ENCODE measurements at places on chromosomes 3 and 15. TPM values are rescaled to one million over a fixed set of nuclear protein-coding genes. Genes with fewer than 3 reads are reported as not detected.

DNA sequence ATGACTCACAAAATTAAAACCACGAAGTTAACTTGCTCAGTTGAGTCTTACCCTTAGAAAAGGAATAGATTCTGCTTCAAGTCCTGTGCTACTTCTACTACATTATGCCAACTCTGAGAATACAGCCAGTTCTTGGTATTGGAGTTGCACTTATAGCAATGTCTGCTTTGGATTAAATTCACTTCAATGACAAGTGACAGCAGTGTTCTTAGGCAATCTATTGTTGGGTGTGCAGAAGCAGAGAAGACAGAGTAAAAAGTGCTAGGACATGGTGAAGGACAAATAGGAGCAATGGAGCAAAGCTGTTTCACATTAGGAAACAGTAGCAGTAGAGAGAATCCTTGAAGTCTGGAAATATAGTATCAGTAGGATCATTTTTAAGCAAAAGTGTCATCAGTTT is 713.1 kb downstream of the SI start:
- H3K27me3 ChIP-seq, result no peaks in the 10 kb centered on the region
- DNase-seq, result no peak
- no peak overlapping the region for H3K27ac ChIP-seq
- no peaks in the 10 kb centered on the region for H3K4me1 ChIP-seq

DNA sequence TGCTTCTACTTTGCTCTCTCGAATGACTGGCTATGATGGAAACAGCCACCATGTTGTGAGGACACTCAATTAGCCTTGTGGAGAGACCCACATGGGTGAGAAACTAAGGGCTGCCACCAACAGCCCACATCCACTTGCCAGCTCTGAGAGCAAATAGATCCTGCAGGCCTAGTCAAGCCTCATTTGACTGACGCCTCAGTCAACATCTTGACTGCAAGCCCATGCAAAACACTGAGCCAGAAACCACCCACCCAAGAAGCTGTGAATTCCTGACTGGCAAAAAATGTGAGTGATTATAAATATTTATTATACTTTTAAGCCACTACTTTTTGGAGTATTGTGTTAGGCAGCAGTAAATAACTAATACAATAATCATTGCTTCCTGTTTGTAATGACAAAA is 58.4 kb downstream of the NOX5 start:
- no peaks in the 10 kb centered on the region for H3K27me3 ChIP-seq
- no peak overlapping the region for H3K4me3 ChIP-seq
- no peaks in the 10 kb centered on the region for H3K36me3 ChIP-seq
- DNase-seq, result no peak

GRCh38 chr15:69087366-69087976 is 73.0 kb upstream of the GLCE start:
- no peaks in the 10 kb centered on the region for H3K27me3 ChIP-seq
- H3K4me3 ChIP-seq, result no peak overlapping the region
- H3K4me1 ChIP-seq, result peaks cover 5% of the 10 kb centered on the region

DNA sequence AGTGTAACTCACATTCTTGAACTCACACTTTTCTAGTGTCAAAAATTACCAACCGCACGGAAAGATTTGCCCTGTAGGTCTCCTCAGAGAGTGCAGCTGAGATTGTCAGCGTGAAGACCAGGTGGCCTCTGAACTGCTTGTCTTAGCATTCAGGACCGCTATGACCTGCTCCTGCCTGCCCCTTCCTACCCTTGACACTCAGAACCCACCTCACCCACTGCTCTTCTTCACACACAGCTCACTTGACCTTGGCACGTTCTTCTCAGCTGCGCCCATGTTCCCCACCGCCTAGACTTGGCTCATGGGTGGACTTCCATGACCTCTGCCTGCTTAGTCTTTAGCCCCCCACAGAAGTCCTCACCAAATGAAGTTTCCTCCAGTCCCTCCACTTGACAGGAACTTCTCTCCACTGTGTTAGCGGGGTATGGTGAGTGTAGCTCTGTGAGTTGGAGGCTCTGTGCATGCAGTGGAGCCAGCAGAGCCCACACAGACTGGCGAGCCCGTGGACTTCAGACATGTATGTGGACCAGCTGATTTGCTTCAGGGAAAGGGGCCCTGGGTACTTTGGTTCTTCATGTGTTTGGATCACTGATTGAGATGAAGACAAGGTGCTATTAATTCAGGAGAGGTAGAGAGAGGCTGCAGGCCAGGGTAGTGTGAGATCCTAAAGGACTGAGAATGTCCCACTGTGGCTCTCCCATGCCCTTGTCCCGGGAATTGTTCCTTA is 221.3 kb downstream of the OPA1 start:
- H3K27me3 ChIP-seq, result no peaks in the 10 kb centered on the region
- H3K27ac ChIP-seq, result no peak overlapping the region
- no peak overlapping the region for H3K4me3 ChIP-seq
- H3K4me1 ChIP-seq, result no peaks in the 10 kb centered on the region

The ZNF502 gene
- total RNA-seq, result 9.5 TPM

The NAALADL2 gene
- 12.0 TPM for total RNA-seq

- no peak overlapping the region for H3K27ac ChIP-seq
- no peaks in the 10 kb centered on the region for H3K27me3 ChIP-seq
- H3K4me3 ChIP-seq, result no peak overlapping the region
- no peak for DNase-seq
Observed at GRCh38 chr3:112767177-112767576, 79.5 kb downstream of the CD200R1L start.

DNA sequence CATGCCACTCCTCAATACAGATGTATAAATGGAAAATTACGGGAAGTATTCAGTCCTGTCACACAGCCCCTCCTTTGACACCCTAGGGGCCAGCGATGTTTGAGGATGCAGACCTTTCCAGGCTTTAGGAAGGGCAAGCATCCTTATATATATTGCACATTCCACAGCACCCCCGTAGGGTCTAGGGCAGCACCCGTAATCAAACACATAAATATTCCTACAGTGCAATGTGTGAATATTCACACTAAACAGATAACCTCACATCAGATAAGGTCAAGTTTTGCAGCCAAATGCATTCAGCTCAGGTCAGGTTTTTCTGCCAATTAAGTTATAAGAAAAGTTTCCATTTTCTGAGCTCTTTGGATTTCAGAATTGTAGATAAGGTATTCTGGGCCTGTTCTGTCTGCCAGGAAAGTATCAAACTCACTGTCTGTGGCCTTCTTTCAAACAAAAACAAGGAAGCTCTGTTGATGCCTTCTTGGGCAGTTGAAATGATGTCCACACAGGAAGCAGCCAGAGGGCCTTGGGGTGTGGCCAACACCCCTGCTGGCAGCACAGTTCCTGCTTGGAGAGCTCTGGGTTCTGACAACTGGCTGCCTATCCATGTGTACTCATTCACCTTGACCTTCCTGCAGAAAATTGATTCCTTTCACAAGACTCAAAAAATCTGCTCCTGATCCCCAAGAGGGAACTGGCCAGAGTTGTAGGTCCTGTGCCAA is 427.0 kb downstream of the NTRK3 start:
- no peak overlapping the region for H3K27ac ChIP-seq
- no peak overlapping the region for H3K4me3 ChIP-seq
- no peaks in the 10 kb centered on the region for H3K4me1 ChIP-seq
- H3K36me3 ChIP-seq, result no peaks in the 10 kb centered on the region
- DNase-seq, result peak; percentile 62

The TRH gene
- total RNA-seq, result not detected

The ITIH4 gene
- total RNA-seq, result 5.6 TPM

The GOLGA8B gene
- total RNA-seq, result 94.4 TPM

The RNU5B-1 gene
- not detected for total RNA-seq

The TRPC1 gene
- total RNA-seq, result 13.0 TPM

GRCh38 chr3:133595341-133595740 is 21.9 kb downstream of the CDV3 start:
- H3K27ac ChIP-seq, result no peak overlapping the region
- no peaks in the 10 kb centered on the region for H3K27me3 ChIP-seq
- no peak overlapping the region for H3K4me3 ChIP-seq
- no peaks in the 10 kb centered on the region for H3K36me3 ChIP-seq
- H3K4me1 ChIP-seq, result no peaks in the 10 kb centered on the region

DNA sequence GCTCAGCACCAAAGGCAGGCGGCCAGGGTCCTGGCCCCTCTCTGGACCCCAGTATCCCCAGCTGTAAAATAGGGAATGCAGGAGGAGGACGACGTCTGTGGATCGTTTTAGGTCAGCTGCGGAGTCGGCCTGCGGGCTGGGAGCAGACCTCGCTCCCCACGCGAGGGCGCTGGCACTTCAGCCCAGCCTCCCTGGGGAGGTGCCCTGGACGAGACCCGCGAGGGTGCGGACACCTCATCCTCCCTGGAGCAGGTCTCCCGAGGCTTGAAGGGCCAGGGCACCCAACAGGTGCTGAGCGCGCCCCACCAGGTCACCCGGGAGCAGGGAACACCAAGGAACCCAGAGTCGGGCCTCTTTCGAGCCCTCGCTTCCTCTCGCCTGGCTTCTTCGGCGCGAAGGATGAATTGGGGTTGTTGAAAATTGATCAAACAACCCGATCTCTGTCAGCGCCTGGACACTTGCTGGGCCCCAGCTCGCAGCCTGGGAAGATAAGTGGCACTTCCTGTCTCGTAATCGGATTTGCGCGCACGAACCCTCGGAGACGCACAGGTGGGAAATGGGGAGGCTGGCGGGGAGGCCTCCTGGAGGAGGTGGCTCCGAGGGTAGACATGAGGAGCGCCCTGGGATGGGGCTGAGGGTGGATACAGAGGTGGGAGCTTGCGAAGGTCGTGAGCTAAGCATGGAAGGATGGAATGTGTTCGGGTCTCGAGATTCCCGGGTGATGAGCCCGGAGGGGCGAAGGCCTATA is 588 bp upstream of the VIPR1 start:
- peak; percentile 62 for DNase-seq
- H3K4me1 ChIP-seq, result peaks cover 10% of the 10 kb centered on the region
- H3K27ac ChIP-seq, result peak overlapping the region; percentile 85
- H3K36me3 ChIP-seq, result no peaks in the 10 kb centered on the region
- H3K4me3 ChIP-seq, result peak overlapping the region; percentile 73

The TUSC7 gene
- not detected for total RNA-seq

DNA sequence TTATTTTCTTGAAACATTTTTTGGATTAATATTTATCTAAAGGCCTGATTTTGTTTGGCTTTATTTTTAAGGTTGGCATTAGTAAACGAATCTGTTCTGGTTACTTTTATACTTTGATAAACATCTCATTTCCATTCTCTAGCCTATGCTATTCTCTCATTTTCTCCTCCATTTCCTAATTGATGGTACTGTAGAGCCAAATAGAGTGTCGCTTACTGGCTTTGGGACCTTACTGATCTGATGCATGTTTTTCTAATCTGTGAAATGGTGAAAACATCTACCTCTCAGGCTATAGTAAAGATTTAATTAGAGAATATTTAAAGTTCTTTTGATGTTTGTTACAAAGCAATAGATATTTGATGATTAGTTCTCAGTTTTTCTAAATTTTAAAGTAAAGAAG is 1.6 kb downstream of the LNP1 start:
- no peaks in the 10 kb centered on the region for H3K36me3 ChIP-seq
- H3K27me3 ChIP-seq, result no peaks in the 10 kb centered on the region
- H3K4me3 ChIP-seq, result peak overlapping the region; percentile 98
- no peak overlapping the region for H3K27ac ChIP-seq
- no peak for DNase-seq

DNA sequence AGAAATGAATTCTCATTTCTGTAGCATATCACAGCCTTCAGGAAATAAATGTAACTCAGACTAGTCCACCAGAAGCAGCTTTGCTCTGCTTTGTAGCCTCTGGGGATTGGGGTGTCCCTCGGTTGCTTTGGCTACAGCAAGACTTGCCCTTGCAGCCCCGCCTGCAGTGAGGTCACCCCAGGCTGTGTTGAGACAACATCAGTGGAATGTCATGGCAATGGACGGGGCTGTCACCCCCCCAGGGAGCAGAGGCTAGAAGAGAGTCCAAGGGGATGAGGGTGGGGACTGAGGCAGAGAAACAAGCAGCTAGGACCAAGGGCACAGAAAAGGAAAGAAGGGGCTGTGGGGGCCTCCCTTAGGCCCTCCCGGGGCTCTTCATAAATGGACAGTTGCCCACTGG is 854 bp downstream of the CLEC3B start:
- no peak for DNase-seq
- peak overlapping the region; percentile 2 for H3K27ac ChIP-seq
- peaks cover 8% of the 10 kb centered on the region for H3K4me1 ChIP-seq
- no peaks in the 10 kb centered on the region for H3K27me3 ChIP-seq

GRCh38 chr15:64975390-64975789 is 14.3 kb downstream of the SPG21 start:
- H3K27me3 ChIP-seq, result no peaks in the 10 kb centered on the region
- H3K4me3 ChIP-seq, result no peak overlapping the region
- no peaks in the 10 kb centered on the region for H3K4me1 ChIP-seq
- peaks cover 12% of the 10 kb centered on the region for H3K36me3 ChIP-seq
- H3K27ac ChIP-seq, result no peak overlapping the region

GRCh38 chr15:28955993-28956421 is 70.2 kb downstream of the APBA2 start:
- no peak for DNase-seq
- no peaks in the 10 kb centered on the region for H3K36me3 ChIP-seq
- no peaks in the 10 kb centered on the region for H3K4me1 ChIP-seq

- no peak overlapping the region for H3K27ac ChIP-seq
- H3K27me3 ChIP-seq, result no peaks in the 10 kb centered on the region
- H3K36me3 ChIP-seq, result no peaks in the 10 kb centered on the region
- no peaks in the 10 kb centered on the region for H3K4me1 ChIP-seq
- DNase-seq, result no peak
Observed at GRCh38 chr15:34271493-34271892, 46.7 kb downstream of the EMC4 start.

The ARHGAP31 gene
- 19.3 TPM for total RNA-seq

- no peaks in the 10 kb centered on the region for H3K4me1 ChIP-seq
- DNase-seq, result no peak
- no peaks in the 10 kb centered on the region for H3K27me3 ChIP-seq
- no peak overlapping the region for H3K4me3 ChIP-seq
- no peak overlapping the region for H3K27ac ChIP-seq
- H3K36me3 ChIP-seq, result no peaks in the 10 kb centered on the region
Observed at GRCh38 chr3:168427156-168427555, 331.4 kb upstream of the GOLIM4 start.

The HTR3E gene
- not detected for total RNA-seq

The RHOV gene
- total RNA-seq, result 12.1 TPM

DNA sequence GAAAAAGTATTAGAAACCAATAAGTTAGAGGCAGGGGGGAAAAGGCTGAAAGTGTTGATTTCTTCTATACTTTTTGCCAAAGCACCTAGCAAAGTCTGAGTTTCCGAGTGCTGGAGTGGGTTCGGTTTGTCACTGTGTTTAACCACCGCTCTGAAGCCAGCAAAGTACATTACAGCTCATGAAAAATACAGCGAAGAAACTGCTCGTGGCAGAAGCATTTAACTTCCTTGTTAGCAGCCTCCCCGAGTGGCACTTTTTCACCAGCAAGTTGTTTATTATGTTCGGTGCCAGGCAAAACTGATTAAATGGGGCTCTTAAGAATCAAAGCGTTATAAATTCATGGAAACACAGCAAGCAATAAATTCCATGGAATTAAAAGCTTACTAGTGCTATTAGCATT is 313.6 kb downstream of the FOXP1 start:
- H3K4me1 ChIP-seq, result peaks cover 3% of the 10 kb centered on the region
- no peak overlapping the region for H3K4me3 ChIP-seq
- no peak overlapping the region for H3K27ac ChIP-seq
- no peak for DNase-seq
- no peaks in the 10 kb centered on the region for H3K27me3 ChIP-seq

The TMC3 gene
- total RNA-seq, result 1.6 TPM

The USF3 gene
- 19.7 TPM for total RNA-seq

The ARID3B gene
- 6.0 TPM for total RNA-seq

The CYP11A1 gene
- total RNA-seq, result 1.1 TPM

GRCh38 chr3:56837196-56837955 is 35.6 kb upstream of the ARHGEF3 start:
- H3K27me3 ChIP-seq, result no peaks in the 10 kb centered on the region
- no peak overlapping the region for H3K4me3 ChIP-seq
- no peak overlapping the region for H3K27ac ChIP-seq
- no peaks in the 10 kb centered on the region for H3K4me1 ChIP-seq
- no peak for DNase-seq

The KIF23 gene
- 1.6 TPM for total RNA-seq

GRCh38 chr3:111531446-111531845 is 10.6 kb upstream of the CD96 start:
- H3K4me3 ChIP-seq, result no peak overlapping the region
- no peaks in the 10 kb centered on the region for H3K27me3 ChIP-seq
- H3K27ac ChIP-seq, result no peak overlapping the region
- no peaks in the 10 kb centered on the region for H3K36me3 ChIP-seq
